Left hindlimb (tissue), 1 donor: ENCODE measurements at places on chromosomes 6 and 20.

DNA sequence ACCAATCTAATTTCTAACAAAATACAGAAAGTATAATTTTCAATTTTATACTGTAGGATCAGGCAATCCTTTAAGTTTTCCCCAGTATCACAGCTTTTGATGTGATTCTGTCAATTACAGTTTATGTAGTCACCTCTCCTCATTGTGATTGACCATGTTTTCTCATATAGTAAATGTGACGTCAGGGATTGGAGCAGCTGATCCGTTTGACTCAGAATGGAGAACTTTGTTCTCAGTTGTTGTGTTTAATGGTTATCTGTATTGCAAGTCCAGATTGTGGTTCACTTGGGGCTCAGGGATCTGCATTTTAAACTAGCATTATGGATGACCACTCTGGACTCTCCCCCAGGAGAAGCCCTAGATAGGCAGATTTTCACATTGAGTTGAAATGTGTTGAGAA lies 90.6 kb downstream of the DNAH8 start:
- no peak for DNase-seq

GRCh38 chr6:111632468-111633247 lies 27.0 kb upstream of the TRAF3IP2 start:
- DNase-seq, result no peak

GRCh38 chr6:100465701-100466409 lies 1.1 kb upstream of the SIM1 start:
- DNase-seq, result no peak

- DNase-seq, result no peak
Observed at GRCh38 chr6:152184917-152185574, 377.6 kb downstream of the ESR1 start.

- no peak for DNase-seq
Observed at GRCh38 chr6:145841668-145842067, 27.1 kb upstream of the FBXO30 start.

GRCh38 chr20:9989066-9989724 lies 45.6 kb upstream of the ANKEF1 start:
- DNase-seq, result no peak

DNA sequence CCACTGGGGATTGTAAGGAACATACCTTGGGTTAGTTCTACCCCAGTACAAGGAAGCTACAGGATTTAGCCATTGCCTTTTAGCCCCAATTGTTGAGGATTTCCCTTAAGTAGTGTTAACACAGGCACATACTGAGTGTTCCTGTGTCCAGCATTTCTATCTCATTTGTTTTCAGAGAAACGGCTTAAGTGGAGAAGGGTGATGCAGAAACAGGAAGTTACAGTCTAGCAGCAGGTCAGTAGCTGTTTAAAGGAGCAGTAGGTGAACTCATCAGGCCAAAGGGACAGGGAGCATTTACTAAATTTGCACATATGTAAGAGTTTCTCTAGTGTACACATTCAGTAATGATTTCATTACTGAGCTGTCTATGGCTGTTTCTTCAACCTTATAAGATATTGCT lies 644.2 kb upstream of the GJE1 start:
- DNase-seq, result no peak

DNA sequence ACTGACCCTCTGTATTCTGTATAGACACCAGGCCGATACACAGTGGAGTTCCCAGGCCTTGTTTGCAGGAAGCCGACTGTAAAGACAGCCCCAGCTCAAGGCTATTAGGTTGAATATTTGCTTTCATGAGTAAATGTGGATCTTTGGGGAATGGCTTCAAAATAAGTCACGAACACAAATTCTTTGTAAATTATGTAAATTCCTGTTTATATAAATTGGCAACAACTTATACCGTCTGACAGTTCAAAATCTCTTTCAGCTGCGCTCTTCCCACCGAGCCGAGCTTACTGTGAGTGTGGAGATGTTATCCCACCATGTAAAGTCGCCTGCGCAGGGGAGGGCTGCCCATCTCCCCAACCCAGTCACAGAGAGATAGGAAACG lies 24.7 kb downstream of the EDN3 start:
- no peak for DNase-seq

GRCh38 chr6:41028561-41029412 lies 10.2 kb downstream of the UNC5CL start:
- peak; percentile 40 for DNase-seq

- no peak for DNase-seq
Observed at GRCh38 chr6:45192556-45192955, 135.6 kb upstream of the RUNX2 start.

GRCh38 chr6:56364431-56364826 lies 117.0 kb upstream of the COL21A1 start:
- DNase-seq, result no peak

- DNase-seq, result peak; percentile 73
Observed at GRCh38 chr20:49610691-49611538, 43.0 kb upstream of the PTGIS start.

DNA sequence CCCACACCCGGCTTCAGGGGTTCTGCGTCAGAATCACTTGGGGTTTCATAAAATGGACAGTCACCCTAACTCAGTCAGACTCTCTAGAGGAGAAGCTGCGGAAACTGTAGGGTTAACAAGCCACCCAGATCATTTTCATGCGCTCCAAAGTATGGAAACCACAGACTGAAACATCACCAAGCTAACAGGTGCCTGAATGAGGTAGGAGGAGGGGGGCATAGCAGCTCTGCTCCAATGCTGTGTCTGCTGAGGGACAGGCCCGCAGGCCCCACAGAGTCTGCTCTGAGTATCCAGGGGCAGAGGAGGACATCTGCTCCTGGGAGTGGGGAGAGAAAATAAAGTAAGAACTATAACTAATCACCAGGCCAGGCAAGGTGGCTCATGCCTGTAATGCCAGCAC lies 97.1 kb upstream of the AKAP12 start:
- DNase-seq, result no peak

- DNase-seq, result peak; percentile 42
Observed at GRCh38 chr6:101392586-101393230, 800 bp upstream of the GRIK2 start.

DNA sequence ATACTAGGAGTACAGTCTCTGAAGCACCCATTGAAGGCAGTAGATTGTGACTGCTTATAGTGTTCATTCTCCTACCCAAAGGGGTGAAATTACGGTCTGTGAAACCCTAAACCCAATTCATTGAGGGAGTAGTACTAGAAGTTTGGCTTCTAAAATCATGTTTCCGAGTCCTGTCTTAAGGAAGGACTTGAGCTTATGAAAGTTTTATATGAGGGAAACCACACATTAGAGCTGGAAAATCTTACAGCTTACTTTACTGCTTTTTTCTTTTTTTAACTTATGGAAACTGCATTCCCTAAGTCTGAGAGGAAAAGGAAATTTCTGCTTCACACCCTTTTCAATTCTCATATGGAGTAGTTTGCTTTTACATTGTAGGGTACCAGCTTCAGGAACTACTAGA lies 38.4 kb upstream of the PRIM2 start:
- no peak for DNase-seq

DNA sequence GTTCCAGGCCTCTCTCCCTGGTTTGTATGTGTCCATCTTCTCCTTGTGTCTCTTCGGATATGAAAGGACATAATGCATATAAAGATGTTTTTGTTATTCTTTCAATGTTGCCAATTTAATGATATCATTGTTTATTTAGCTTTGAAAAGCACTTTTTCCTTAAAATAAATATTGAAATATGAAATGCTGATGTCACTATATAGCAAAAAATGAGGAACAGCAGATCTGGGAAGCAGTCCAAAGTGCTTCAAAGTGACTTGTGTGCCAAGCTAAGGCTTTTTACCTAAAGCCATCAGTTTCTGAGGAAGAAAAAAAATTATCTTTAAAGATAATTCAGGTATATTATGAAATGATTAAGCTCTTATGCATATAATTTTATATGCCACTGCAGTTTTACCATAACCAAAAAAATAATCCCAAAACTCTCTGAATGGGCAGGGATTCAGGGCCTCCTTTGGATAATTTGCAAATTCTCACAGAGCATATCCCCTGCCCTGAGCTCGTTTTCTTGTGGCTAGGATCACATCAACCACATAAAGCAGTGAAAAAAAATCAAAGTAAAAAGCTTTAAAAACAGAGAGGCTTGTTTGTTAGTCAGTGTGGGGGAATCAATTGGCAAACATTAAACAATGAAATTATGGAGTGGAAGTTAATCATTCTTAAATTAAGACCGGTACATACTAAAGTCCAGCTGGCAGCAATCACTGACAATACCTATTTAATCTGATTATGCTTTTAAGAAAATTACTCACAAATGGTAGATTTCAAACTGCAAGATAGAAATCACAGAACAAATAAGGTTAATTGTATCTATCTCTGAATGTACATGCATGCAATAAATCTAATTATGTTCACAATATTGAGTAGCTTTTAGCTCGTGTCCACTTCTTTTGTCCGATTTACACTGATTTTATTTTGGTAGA lies 1027.9 kb upstream of the ADGRB3 start:
- no peak for DNase-seq

DNA sequence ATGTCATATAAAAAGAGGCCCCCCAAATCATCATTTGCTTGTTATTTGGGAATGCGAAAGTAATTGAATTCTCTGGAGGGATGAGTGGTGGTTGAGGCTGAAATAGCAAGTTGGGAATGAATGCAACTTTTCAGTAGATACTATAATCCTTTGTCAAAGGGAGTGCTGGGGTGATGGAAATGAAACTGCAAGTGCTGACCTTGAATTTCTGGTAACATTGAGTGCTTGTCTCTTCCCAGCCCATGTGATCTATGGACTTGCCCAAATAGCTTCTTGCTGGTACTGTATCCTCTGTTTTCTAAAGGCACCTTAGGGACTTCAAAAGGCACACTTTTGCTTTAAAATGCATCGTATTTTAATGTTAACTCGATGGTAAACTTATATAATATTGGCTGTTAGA lies 14.8 kb downstream of the PAQR8 start:
- no peak for DNase-seq

DNA sequence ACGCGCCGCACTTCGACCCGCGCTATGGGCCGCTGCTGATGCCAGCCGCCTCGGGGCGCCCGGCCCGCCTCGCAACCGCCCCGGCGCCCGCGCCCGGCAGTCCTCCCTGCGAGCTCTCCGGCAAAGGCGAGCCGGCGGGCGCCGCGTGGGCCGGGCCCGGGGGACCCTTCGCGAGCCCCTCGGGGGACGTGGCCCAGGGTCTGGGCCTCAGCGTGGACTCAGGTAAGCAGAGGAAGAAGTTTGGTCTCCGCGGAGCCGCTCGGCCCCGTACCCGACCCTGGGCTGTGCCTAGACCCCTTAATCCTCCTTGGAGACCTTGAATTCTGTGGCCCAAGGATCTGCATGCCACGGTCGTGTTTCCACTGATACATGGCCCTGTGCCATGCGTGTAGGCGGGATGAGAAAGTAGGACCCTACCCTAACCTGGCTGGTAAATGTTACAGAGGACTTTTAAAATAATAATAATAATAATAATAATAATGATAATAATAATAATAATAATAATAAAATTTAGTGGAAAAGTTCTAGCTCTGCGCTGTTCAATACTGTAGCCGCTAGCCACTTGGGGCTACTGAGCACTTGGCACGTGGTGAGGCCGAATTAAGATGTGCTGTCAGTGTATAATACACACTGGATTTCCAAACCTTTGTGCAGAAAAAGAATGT lies 5.6 kb downstream of the VGLL2 start:
- no peak for DNase-seq

- DNase-seq, result no peak
Observed at GRCh38 chr6:88477413-88477812, 311.3 kb upstream of the CNR1 start.

DNA sequence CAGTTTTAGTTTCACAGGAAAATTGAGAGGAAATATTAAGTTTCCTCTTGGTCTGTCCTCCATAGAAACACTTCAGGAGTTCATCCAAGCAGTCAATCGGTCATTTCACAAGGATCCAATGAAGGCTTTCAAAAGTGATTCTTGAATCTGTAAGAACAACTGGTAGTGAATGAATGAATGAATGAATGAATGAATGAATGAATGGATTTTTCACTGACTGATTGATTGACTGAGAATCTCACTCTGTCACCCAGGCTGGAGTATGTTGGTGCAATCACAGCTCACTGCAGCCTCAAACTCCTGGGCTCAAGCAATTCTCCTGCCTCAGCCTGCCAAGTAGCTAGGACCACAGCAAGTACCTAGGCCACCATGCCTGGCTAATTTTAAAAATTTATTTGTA lies 39.4 kb upstream of the TAF8 start:
- no peak for DNase-seq

DNA sequence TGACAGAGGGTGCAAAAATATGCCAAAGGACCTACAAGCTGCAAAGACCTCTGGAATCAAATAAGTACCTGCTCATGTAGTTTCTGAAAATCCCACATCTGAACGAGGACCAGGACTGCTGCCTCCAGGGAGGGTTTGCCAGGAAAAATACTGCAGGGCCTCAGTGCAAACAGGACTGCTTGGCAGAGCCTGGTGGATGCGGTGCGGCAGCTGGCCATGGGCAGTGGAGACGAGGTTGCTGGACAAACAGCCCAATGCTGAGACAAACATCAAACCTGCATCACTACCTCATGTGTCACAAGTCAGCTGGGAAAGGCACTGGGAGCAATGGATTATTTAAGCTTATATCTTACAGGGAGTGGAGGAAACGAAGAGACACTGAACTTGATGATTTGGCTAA lies 238.8 kb downstream of the PAX1 start:
- no peak for DNase-seq

DNA sequence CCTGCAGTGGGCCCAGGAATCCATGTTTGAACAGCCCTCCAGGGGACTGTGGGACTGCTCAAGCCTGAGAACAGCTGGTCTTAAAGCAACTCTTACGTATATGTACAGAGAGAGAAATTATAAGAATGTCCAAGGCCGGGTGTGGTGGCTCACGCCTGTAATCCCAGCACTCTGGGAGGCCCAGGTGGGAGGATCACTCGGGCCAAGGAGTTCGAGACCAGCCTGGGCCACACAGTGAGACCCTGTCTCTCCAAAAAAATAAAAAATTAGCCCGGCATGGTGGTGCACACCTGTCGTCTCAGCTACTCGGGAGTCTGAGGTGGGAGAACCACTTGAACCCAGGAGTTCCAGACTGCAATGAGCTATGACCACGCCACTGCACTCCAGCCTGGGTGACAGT lies 134.0 kb downstream of the DTNBP1 start:
- DNase-seq, result no peak

- no peak for DNase-seq
Observed at GRCh38 chr6:18266523-18266912, 2.2 kb upstream of the DEK start.

GRCh38 chr6:80094017-80094416 lies 12.5 kb upstream of the BCKDHB start:
- DNase-seq, result no peak

- no peak for DNase-seq
Observed at GRCh38 chr20:39800548-39800947, 838.4 kb downstream of the DHX35 start.

GRCh38 chr20:58752565-58752964 lies 60.0 kb downstream of the NPEPL1 start:
- no peak for DNase-seq

DNA sequence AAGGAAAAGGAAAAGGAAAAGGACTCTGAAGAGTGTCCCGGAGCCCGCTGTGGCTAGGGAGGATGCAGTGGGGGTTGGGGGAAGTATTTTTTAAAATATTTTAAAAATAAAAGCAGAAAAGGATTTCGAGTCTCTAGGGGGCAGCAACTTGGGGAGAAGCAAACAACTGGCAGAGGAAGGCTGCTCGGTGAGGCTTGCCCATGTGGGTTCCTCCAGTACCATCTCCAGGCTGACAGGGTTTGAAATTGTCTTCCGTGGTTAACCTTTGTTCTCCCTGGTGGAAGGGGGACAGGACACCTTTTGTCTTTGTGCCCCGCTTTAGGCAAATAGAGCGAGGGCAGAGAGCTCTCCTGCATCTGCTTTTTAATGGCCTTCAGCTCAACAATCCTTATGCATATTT lies 60.4 kb upstream of the SNX9 start:
- DNase-seq, result no peak

- no peak for DNase-seq
Observed at GRCh38 chr6:101758368-101758767, 364.9 kb downstream of the GRIK2 start.
